ENCODE measurements at places on chromosomes 4 and X. TPM values are rescaled to one million over a fixed set of nuclear protein-coding genes. Genes with fewer than 3 reads are reported as not detected.

MAGEC1 gene
- not detected for polyA plus RNA-seq

MGARP gene
- 252 TPM for polyA plus RNA-seq

PPARGC1A gene
- polyA plus RNA-seq: 1.6 TPM

TCEAL5 gene
- polyA plus RNA-seq: 3.0 TPM

TACR3 gene
- not detected for polyA plus RNA-seq

ADGRG4 gene
- 0.07 TPM for polyA plus RNA-seq

PIR gene
- polyA plus RNA-seq: 18.1 TPM

ZDHHC15 gene
- 4.2 TPM for polyA plus RNA-seq

EPHA5 gene
- 0.37 TPM for polyA plus RNA-seq

PAK3 gene
- polyA plus RNA-seq: 5.0 TPM

L1CAM gene
- polyA plus RNA-seq: 34.1 TPM

DUX4 gene
- polyA plus RNA-seq: not detected

- H3K27ac ChIP-seq: no peak overlapping the region
- no peak overlapping the region for H3K4me3 ChIP-seq
- no peaks in the 10 kb centered on the region for H3K36me3 ChIP-seq
- no peak for DNase-seq
- no peaks in the 10 kb centered on the region for H3K27me3 ChIP-seq
Observed at GRCh38 chr4:53039741-53040458, 177.8 kb downstream of the RASL11B start.

DNA sequence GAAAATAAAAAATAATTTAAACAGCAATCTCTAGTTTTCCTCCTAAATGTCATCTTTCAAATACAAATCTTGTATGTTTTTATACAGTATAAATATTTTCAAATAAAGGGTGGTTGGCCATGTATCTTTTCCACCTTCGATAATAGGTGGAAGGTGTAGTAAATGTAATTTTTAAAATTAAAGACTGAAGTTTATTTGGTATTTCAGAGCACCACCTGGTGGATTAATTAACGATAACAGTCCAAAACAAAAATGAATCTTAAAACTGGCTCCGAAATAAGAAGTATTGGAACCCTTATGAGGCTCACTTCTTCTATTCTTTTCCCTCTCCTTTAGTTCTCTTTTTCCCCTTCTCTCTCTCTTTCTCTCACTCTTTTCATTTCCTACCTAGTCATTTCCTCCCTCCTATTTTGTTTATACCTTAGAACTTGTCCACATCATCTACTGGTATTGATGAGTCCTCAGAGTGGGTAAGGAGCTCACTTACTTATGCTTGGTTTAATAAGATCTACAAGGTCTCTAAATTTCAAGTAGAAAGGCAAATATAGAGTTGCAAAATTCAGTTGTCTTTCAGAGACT, 82.9 kb upstream of the EXOC1L start:
- H3K27me3 ChIP-seq: peaks cover 7% of the 10 kb centered on the region
- H3K4me1 ChIP-seq: no peaks in the 10 kb centered on the region

GRCh38 chrX:123740536-123740935, 7.7 kb upstream of the THOC2 start:
- H3K4me1 ChIP-seq: no peaks in the 10 kb centered on the region
- H3K36me3 ChIP-seq: no peaks in the 10 kb centered on the region
- H3K4me3 ChIP-seq: no peak overlapping the region
- no peak for DNase-seq

DNA sequence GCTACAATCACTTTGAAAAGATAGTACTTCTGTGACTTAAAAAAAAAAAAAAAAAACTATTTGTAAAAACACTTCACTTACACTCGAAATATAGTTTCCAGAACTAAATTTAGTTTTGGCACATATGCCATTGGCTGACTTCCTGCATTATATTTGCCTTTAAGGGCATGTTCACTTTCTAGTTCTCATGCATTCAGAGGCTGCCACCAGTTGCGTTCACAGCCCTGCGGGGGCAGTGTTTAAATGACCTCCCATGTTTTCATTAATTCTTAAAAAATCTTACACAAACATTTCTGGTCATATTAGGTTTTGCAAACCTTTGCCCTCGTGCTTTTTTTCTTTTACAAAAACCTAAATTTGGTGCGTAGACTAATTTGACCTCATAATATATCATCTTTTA, 12.4 kb upstream of the ARHGAP6 start:
- no peaks in the 10 kb centered on the region for H3K36me3 ChIP-seq
- no peaks in the 10 kb centered on the region for H3K4me1 ChIP-seq
- H3K27me3 ChIP-seq: peaks cover 17% of the 10 kb centered on the region

DNA sequence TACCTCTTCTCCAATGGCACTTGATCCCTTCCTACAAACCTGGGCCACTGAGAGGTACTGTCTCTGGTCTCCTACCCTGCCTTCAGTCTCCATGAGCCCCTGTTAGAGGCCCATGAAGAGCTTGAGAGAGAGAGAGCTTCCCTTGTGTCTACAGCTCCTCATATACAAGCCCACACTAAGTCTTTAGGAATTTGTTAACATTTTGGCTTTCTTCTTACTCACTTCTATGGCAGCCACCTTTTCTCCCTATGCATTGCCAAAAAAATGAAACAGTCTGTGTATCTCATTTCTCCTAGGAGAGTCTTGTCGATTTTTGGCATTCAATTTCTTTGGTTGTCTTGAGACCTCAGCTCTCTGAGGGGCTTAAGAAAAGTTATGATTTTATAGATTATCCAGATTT, 90.9 kb upstream of the LNX1 start:
- H3K4me1 ChIP-seq: no peaks in the 10 kb centered on the region
- no peak for DNase-seq
- H3K27me3 ChIP-seq: no peaks in the 10 kb centered on the region
- H3K4me3 ChIP-seq: no peak overlapping the region

GRCh38 chrX:82813671-82814078, 694.4 kb upstream of the POU3F4 start:
- no peaks in the 10 kb centered on the region for H3K4me1 ChIP-seq
- no peak overlapping the region for H3K4me3 ChIP-seq
- H3K27ac ChIP-seq: no peak overlapping the region
- H3K27me3 ChIP-seq: no peaks in the 10 kb centered on the region

DNA sequence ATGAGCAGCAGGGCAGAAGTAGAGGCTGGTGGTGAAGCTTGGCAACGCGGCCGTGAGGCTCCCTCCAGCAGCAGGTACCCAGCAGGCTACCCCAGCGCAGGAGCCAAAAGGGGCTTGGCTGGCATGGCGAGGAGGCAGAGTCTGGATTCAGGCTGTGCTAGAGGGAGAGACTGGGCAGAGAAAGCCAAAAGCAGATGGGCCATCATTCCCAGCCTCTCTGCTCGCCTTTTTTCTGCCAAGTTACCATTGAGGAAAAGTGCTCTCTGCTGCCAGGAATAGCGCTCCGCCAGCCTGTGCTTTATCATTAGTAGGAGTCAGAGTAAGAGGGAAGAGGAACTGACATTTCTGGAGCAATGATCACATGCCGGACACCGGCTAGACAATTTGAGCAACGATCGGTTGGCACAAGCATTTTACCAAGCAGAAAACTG, 28.7 kb upstream of the MAP3K15 start:
- no peaks in the 10 kb centered on the region for H3K4me1 ChIP-seq
- no peak for DNase-seq
- H3K27ac ChIP-seq: no peak overlapping the region
- no peak overlapping the region for H3K4me3 ChIP-seq
- H3K27me3 ChIP-seq: no peaks in the 10 kb centered on the region
- H3K36me3 ChIP-seq: no peaks in the 10 kb centered on the region

DNA sequence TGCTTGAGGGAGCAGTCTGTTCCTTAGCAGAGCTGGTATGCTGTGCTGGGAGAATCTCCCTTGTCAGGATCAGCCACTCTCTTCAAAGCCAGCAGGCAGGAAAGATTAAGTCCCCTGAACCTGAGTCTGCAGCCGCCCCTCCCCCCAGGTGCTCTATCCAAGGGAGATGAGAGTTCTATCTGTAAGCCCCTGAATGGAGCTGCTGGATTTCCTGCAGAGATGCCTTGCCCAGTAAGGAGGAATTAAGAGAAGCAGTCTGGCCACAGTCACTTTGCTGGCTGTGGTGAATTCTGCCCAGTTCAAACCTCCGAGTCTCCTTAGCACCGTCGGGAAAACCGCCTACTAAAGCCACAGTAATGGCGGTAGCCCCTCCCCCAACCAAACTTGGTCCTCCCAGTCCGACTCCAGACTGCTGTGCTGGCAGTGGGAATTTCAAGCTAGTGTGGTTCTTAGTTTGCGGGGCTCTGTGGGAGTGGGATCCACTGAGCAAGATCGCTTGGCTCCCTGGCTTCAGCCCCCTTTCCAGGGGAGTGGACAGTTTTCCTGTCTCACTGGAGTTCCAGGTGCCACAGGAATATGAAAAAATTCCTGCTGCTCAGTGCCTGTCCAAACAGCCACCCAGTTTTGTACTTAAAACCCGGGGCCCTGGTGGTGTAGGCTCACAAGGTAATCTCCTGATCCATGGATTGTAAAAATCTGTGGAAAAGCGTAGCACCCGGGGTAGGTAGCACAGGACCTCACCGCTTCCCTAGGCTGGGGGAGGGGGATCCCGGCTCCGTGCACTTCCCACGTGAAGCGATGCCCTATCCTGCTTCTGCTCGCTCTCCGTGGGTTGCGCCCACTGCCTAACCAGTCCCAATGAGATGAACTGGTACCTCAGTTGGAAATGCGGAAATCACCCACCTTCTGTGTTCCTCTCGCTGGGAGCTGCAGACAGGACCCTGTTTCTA, 38.0 kb downstream of the RAB28 start:
- H3K4me1 ChIP-seq: no peaks in the 10 kb centered on the region
- no peaks in the 10 kb centered on the region for H3K36me3 ChIP-seq
- H3K27ac ChIP-seq: no peak overlapping the region
- DNase-seq: no peak
- H3K4me3 ChIP-seq: no peak overlapping the region

DNA sequence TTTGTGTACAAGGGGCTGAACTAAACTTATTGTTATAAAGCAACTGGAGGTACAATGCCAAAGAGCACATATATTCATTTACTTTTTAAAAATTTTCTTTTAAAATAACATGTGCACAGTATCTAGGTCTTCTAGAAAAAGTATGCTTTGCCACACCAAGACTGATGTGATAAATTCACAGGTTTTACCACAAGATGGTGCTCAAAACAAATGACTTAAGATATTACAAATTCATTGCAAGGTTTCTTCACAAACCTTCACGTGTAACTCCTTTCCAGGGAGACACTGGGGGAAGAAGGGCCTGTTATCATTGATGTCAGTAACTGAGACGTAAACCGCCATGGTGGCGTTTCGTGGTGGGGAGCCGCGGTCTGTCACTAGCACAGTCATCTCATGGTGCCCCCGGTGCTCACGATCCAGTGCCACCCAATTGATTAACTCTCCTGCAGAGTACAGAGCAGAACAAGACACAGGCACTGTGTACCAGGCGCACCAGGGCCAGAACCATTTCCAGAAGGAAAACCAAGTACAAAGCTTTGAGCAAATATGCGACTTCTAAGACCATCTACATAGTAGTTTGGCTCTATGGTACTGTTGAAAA, 162.2 kb downstream of the DCHS2 start:
- H3K36me3 ChIP-seq: no peaks in the 10 kb centered on the region
- H3K4me3 ChIP-seq: no peak overlapping the region
- H3K4me1 ChIP-seq: no peaks in the 10 kb centered on the region
- DNase-seq: no peak

DNA sequence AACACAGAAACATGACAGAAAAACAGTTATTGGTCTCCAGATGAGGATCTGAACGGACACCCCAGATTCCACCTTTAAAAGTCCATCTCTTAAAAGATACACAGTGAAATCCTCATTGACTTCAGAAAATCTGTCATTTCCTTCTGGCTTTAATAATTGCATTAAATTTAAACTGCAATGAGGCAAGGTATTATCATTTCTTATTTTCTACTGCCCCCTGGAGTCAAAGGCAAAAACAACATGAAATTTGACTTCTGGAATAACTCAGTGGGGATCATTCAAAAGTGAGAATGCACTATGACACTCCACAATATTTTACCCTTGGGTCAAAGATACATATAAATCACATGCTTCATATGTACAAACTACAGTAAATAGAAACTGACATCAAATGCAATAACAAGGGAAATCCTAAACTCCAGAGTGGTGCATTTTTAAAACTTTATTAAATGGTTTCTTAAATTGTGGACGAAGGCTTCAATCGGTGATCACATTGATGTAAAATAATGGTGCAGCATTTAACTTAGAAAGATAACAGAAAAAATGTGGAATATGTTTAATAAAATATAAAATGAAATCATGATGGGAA, 56.4 kb upstream of the SPANXN1 start:
- no peak for DNase-seq
- no peaks in the 10 kb centered on the region for H3K27me3 ChIP-seq
- H3K4me1 ChIP-seq: no peaks in the 10 kb centered on the region
- no peak overlapping the region for H3K27ac ChIP-seq
- H3K4me3 ChIP-seq: no peak overlapping the region
- no peaks in the 10 kb centered on the region for H3K36me3 ChIP-seq

DNA sequence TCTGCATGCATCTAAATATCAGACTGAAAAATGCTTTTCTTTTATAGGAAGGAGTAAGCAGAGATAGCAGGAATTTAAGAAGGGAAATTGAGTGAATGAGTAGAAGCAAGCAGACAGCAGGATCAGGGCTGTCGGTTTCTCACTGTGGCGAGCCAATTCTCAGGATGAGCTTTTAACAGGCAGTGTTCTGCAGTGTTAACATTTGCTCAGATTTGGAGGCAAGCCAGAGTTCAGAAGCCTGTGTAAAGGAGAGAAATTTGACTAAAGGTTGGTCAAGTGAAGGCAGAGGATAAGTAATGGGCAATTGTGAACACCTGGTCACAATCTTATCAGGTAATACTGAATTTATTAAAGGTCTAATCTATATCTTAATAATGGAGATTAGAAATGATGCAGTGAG, 133.3 kb upstream of the MAGEB16 start:
- H3K4me3 ChIP-seq: no peak overlapping the region
- no peaks in the 10 kb centered on the region for H3K4me1 ChIP-seq
- DNase-seq: no peak

GRCh38 chrX:44765556-44765955, 78.3 kb upstream of the DUSP21 start:
- H3K4me1 ChIP-seq: no peaks in the 10 kb centered on the region
- H3K27ac ChIP-seq: no peak overlapping the region
- H3K4me3 ChIP-seq: no peak overlapping the region
- no peak for DNase-seq
- no peaks in the 10 kb centered on the region for H3K36me3 ChIP-seq

- H3K27me3 ChIP-seq: no peaks in the 10 kb centered on the region
- H3K36me3 ChIP-seq: no peaks in the 10 kb centered on the region
- no peak overlapping the region for H3K4me3 ChIP-seq
- peak; percentile 53 for DNase-seq
- peaks cover 21% of the 10 kb centered on the region for H3K4me1 ChIP-seq
Observed at GRCh38 chrX:14027036-14027435, 2.7 kb downstream of the GEMIN8 start.

GRCh38 chr4:101777431-101777830, 13.1 kb upstream of the BANK1 start:
- H3K4me3 ChIP-seq: no peak overlapping the region
- DNase-seq: no peak
- H3K27me3 ChIP-seq: no peaks in the 10 kb centered on the region

All from adrenal gland (tissue), 19 donors.